Activated CD4-positive, alpha-beta T cell treated with anti-CD3 and anti-CD28 coated beads for 48 hours (primary cell): ENCODE measurements at places on chromosomes 1 and 21.

- DNase-seq, result no peak
Measured at GRCh38 chr1:97551113-97551512, 369.7 kb downstream of the DPYD start.

- DNase-seq, result no peak
Measured at GRCh38 chr1:2860476-2861142, 59.1 kb upstream of the TTC34 start.

DNA sequence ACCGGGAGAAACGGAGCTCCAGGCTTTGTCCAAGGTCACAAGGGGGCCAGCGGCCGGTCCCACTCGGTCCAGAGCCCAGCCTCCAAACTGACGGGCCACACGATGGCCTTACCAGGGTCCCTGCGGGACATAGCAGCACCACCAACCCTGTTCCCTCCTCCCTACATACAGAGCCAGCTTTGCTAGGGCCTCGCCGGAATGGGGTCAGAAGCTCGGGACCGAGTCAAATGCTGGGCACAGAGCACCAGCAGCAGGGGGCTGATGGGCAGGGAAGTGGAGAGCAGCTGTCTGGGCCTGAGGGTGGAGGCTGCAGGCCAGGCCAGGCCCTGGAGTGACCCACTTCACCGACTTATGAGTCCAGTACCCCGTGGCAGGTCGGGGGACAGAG, 14.9 kb upstream of the TTC39A start:
- no peak for DNase-seq

DNA sequence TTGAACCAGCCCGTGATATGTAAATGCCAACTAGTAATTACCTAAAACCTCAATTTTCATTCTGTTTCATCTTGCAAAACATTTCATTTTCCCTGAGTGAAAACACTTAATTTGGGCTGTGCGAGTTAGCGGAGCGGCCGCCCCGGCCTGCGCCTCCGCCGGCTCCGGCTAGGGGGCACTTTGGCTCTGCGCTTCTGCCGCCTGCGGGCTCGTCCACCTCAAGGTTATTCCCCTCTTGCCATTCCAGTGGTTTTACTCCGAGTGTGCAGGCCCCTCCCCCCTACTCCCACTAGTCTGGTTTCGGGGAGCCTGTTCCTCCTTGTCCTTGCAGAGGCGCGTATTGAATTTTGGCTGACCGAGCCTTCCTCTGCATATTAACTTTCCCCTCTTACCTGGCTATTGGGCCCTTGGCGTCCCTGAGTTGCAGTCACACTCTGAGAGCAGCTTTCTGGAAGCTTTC, 55.6 kb downstream of the PEX14 start:
- no peak for DNase-seq
